ENCODE measurements at places on chromosomes 13 and 19.

- DNase-seq = no peak
Observed at GRCh38 chr13:108656742-108657141, 27.3 kb downstream of the MYO16 start.

GRCh38 chr19:45900738-45901431, 1.5 kb downstream of the MYPOP start:
- no peak for DNase-seq

GRCh38 chr19:50242581-50242980, 39.2 kb downstream of the MYH14 start:
- DNase-seq = no peak

DNA sequence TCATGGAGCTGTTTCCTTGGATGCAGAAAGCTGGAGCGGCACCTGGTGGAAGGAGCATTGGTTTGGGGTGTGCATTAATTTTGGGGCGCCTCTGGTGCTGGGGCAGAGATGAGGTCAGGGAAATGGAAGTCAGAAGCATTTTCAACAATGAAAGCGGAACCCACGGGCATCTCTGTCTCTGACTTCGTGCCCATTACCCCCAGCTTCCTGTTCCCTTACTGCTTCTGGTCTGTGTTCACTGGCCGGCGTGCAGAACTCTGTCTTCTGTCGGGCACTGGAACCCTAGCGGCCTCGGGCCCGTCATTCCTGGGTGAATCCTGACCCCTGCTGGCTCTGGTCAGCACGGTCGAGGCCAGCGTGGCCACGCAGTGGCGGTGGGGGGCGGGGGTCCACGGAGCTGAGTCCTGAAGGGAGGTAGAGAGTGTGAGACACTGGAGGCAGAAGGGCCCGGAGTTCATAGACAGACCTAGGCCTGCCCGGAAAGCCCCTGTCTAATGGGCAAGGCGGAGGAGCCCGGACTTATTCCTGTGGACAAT, 7.9 kb upstream of the LINGO3 start:
- no peak for DNase-seq

DNA sequence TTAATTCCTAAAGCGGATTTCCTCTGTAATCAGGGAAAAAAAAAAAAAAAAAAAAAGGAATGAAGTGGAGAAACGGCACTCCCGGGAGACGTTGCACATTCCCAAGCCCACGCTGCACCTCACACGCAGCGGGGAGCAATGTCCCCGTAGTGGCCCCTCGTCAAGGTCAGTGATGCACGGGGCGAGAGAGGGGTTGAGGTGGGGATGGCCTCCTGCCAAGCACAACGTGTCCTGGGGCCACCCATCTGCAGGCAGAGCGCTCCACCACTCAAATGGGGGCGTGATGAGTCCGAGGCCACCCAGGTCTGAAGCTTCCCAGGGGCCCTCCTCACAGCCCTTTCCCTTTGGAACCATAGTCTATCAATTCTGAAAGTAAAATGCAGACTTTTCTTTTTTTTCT, 15.1 kb downstream of the PLK5 start:
- DNase-seq = no peak

DNA sequence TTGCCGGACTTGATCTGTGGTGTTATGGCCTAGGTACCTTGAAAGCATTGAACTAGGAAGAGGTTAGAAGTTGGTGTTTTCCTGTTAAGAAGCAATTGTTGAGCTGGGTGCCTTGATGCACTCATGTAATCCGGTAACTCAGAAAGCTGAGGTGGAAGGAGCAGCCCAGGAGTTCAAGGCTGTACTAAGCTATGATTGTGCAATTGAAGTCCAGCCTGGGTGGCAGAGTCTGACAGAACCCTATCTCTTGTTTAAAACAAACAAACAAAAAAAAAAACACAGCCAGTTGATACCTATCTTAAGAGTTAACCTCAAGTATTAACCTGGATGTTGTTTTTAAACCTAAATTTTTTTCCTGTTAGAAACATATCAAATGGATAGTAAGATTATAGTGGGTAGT, 19.3 kb downstream of the SAFB start:
- no peak for DNase-seq

- no peak for DNase-seq
Observed at GRCh38 chr19:2663920-2664571, 38.4 kb downstream of the GNG7 start.

- DNase-seq = no peak
Observed at GRCh38 chr19:53132141-53132991, at the start of gene ZNF415. Gene ZNF415 (minus strand): TSS chr19:53132910. CDS start chr19:53122676, 10,234 bp downstream.

- peak; percentile 71 for DNase-seq
Observed at GRCh38 chr19:18294467-18294864, 13.0 kb upstream of the JUND start.

DNA sequence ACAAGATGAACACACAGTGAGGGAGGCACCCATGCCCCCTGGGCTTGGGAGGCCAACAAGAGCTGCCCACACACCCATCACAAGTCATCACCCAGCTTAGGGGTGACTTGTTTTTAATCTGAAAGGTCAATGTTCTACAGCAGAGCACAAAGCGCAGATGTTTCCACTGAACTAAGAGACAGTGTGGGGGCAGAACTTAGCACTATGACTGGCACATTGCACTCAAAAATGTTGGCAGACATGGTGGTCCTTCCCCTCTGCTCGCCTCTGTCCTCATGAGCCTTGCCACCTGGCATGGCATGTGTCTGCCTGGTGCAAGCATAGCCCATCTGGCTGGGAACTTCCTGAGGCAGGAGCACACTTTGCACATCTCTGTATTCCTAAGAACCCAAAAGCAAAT, 81.4 kb upstream of the ZNF98 start:
- DNase-seq = no peak

GRCh38 chr19:1262623-1263123, 6.5 kb upstream of the CIRBP start:
- DNase-seq = no peak

GRCh38 chr13:23411706-23412105, 21.8 kb downstream of the SACS start:
- no peak for DNase-seq

DNA sequence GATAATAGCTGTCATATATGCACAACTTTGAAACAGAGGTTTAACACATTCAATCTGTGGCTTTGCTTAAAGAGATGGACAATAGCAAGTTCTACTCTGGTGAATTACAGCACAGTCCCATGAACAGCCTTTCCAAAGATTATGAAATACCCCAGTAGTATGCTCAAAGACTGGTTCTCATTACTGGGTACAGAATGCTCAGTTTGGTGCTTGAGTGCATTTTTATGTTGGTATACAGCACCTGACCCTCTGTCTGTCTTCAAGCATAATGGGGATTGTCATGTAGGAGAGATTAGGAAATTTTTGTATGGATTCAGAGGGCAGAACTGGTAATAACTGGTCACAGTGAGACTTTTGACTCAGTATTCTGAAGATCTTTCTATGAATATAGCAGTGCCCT, 7.6 kb downstream of the LMO7 start:
- DNase-seq = no peak

GRCh38 chr13:110628952-110629701, 13.8 kb downstream of the NAXD start:
- DNase-seq = no peak

- DNase-seq = no peak
Observed at GRCh38 chr13:113646376-113646775, 11.6 kb downstream of the ATP4B start.

DNA sequence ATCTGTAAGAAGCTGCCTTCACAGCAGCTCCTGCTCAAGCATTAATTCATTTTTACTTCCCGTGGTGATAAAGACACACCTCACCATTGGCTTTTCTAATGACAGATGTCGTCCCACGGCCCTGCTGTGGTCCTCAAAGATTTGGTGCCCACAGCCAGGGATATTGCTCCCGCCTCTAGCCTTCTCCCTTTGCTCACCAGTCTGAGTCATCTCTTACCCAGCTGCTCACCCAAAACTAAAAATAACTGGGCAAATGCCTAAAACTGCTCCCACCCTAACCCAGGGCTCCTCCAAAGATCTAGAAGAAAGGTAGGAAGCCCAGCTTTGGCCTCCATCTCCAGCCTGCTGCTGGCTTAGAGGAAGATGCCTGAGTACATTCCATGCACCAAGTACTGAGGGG, 371.1 kb upstream of the ZNF507 start:
- DNase-seq = no peak

DNA sequence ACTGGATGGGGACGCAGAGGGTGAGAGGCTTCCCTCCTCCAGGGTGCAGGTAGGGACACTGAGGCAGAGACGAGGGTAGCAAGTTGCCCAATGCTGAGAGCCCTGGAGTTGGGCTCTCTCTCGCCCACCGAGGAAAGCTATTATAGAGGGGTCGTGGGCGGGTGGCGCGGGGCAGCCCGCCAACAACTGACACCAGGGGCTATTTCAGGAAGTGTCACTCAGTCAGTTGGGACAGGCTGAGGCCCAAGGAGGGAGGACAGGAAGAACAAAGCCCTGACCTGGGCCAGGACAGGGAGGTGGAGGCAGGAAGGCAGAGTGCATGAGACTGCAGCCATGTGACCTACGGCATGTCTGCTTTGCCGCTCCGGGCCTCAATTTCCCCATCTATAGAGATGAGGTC, 29.9 kb downstream of the TINCR start:
- no peak for DNase-seq

DNA sequence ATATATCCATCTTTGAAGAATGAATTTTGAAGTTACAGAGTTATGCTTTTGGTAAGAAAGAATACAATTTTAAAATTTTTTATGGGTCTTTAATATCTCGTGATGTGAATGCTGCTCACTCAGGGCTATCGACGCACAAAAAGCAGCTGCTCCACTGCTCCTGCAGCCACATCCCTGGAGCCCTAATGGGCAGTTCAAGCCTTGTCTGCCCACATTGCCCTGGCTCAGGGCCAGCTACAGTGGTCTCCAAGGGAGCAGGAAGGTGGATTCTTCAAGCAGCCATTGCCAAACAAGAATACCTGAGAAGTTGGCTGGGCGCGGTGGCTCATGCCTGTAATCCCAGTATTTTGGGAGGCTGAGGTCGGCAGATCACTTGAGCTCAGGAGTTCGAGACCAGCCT, 85.8 kb downstream of the IPO5 start:
- no peak for DNase-seq

DNA sequence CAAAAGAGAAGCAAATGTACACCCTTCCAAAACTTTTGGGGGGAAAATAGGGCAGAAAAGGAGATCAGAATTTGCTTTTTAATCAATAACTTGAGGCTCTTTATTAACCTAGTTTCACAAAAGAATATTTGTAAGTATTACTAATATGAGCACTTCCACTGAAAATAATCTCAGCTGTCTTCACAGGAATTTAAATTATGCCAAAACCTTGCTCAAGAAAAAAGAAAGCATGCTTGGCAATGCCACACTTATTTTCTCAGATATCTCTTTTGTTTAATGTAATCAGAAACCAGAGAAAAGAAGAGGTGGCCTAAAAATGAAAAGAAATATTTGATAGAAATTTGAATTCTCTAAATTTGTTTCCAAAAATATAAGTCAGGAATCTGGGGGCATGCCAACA, 234.9 kb upstream of the GPC6 start:
- DNase-seq = no peak

DNA sequence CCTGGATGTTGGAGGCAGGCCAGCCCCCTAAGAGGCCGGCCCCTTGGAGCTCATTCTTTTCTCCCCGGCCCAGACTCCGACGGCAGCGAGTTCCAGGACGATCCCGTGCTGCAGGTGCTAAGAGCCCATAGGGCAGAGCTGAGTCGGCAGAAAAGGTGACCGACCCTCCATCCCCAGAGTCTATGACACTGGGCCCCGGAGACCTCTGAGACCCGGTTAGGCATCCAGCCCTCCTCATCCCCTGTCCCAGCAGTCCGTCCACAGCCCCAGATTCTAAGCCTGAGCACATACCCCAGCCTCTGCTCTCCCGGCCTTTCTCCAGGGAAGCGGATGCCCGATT, 7.3 kb upstream of the ARHGAP33 start:
- no peak for DNase-seq

- DNase-seq = no peak
Observed at GRCh38 chr13:31485183-31485582, 254.1 kb upstream of the RXFP2 start.

GRCh38 chr13:105165449-105166125, 1369.9 kb downstream of the EFNB2 start:
- DNase-seq = no peak

- DNase-seq = no peak
Observed at GRCh38 chr13:44068169-44068568, 188.5 kb downstream of the LACC1 start.

- no peak for DNase-seq
Observed at GRCh38 chr19:48192750-48193149, 22.3 kb downstream of the ZSWIM9 start.

GRCh38 chr13:113835461-113836270, 28.2 kb downstream of the GAS6 start:
- DNase-seq = no peak

DNA sequence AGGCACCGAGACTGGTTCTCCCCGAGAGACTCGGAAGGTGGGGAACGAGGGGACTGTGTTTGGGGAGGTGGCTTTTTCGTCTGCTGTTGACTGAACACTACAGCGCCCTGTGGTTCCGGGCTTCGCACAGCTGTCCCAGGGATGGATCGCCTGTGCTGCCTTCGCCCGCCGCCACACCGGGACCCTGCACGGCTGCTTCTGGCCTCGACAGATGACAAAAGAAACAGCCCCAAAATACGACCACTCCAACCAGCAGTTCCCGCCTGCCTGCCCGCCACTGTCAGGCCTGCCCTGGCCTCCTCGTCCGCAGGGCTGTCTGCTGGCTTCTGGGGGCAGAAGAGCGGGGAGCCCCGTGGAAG, 13.3 kb upstream of the GNA15 start:
- DNase-seq = no peak

DNA sequence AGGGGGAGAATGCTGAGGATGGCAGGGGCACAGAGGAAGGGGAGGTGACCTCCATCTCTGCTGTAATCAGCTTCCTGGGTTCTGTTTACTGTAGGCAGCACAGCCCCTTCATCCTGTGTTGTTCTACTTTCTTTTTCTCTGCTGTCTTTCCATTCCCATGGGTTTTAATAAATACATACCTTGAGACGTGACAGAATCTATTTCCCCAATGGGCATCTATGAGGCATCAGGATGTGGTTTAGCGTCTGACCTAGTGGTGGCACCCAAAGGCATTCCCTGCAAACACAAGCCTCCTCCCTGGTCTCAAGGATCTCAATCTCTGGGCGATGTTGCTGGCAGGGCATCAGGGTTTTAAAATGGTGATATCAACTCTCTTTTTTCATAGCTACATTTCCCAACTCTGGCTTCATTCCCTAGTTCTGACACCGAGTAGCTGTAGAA, 60.8 kb downstream of the ALOX5AP start:
- no peak for DNase-seq

GRCh38 chr13:24159357-24159756, 1.2 kb upstream of the SPATA13 start:
- DNase-seq = no peak

GRCh38 chr13:75761369-75761768, 125.2 kb downstream of the LMO7 start:
- DNase-seq = no peak

- no peak for DNase-seq
Observed at GRCh38 chr19:19111967-19112580, 26.2 kb downstream of the TMEM161A start.
